ENCODE measurements at places on chromosomes 11 and 22.

DNA sequence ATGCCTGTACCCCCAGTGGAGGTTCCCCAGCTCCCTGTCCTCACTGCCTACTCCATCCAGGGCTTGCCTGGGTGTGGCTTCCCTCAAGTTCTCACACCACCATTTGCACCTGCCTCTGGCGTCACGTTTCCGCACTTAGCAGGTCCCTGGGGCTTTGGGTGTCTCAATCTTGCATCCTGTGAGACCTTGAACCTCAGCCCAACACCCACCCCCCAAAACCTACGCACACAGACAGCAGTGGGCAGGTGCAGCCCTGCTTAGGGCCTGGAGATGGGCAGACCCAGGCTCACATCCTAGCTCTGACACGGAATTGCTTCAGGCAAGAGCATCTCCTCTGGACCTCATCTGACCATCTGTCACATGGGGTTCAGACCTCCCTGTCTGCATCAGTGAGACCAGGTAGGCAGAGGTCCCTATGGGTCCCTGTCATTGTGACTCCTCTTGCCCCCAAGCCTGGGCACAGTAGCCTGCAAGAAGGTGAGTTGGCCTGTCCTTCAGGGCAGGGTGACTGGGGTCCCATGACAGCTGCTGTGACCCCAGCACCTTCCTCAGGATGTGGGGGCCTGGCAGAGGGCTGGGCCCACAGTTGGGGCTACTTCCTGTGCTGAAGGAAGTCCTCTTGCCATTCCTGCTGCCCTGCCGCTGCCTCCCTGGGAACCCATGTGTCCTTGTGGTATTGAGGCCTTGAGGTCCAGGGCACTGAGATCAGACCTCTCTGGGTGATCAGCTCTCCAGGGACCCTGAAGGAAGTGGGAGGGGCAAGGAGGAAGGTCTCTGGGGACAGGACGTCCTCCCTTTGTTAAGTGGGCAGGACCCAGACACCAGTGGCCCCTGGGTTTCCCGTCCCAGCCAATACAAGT lies 2.0 kb downstream of the SIPA1 start:
- no peak overlapping the region for H3K27ac ChIP-seq
- no peak overlapping the region for H3K4me3 ChIP-seq
- peaks cover 22% of the 10 kb centered on the region for H3K36me3 ChIP-seq
- peaks cover 16% of the 10 kb centered on the region for H3K4me1 ChIP-seq
- no peak for DNase-seq
- peaks cover 3% of the 10 kb centered on the region for H3K27me3 ChIP-seq

- H3K36me3 ChIP-seq: no peaks in the 10 kb centered on the region
- no peaks in the 10 kb centered on the region for H3K27me3 ChIP-seq
- no peak for DNase-seq
These were observed 811.4 kb downstream of the BRD1 start for GRCh38 chr22:49015993-49016908.

- no peaks in the 10 kb centered on the region for H3K4me1 ChIP-seq
- H3K27ac ChIP-seq: peak overlapping the region; percentile 96
These were observed 1.1 kb downstream of the CAVIN3 start for GRCh38 chr11:6319001-6319703.

GRCh38 chr11:78350091-78350645 lies 67.5 kb downstream of the GAB2 start:
- no peaks in the 10 kb centered on the region for H3K36me3 ChIP-seq
- H3K4me1 ChIP-seq: peaks cover 22% of the 10 kb centered on the region
- no peak for DNase-seq

GRCh38 chr11:636511-637332 lies at the start of gene DRD4:
Gene DRD4, plus strand, starts transcription at chr11:637269. Its CDS starts 36 bp downstream, at chr11:637305.
- H3K27me3 ChIP-seq: no peaks in the 10 kb centered on the region
- H3K4me1 ChIP-seq: peaks cover 21% of the 10 kb centered on the region
- DNase-seq: peak; percentile 50
- H3K36me3 ChIP-seq: peaks cover 8% of the 10 kb centered on the region

- no peaks in the 10 kb centered on the region for H3K27me3 ChIP-seq
- no peak for DNase-seq
These were observed 12.8 kb downstream of the NFAM1 start for GRCh38 chr22:42419243-42419881.

Measured in neuronal stem cell (in vitro differentiated cells).